ENCODE measurements at places on chromosomes 13 and 19. TPM values are rescaled to one million over a fixed set of nuclear protein-coding genes. Genes with fewer than 3 reads are reported as not detected.

The ZNF223 gene
- total RNA-seq = 0.55 TPM

- DNase-seq = peak; percentile 37
- H3K4me3 ChIP-seq = no peak overlapping the region
- H3K27ac ChIP-seq = peak overlapping the region; percentile 64
- H3K36me3 ChIP-seq = no peaks in the 10 kb centered on the region
- H3K4me1 ChIP-seq = peaks cover 31% of the 10 kb centered on the region
- peaks cover 7% of the 10 kb centered on the region for H3K27me3 ChIP-seq
Measured at GRCh38 chr13:45700971-45701900, 884 bp upstream of the CBY2 start.

- peak overlapping the region; percentile 6 for H3K27ac ChIP-seq
- no peak for DNase-seq
- no peak overlapping the region for H3K4me3 ChIP-seq
- H3K4me1 ChIP-seq = peaks cover 29% of the 10 kb centered on the region
- H3K36me3 ChIP-seq = peaks cover 36% of the 10 kb centered on the region
- H3K27me3 ChIP-seq = no peaks in the 10 kb centered on the region
Measured at GRCh38 chr19:39830847-39831246, 3.1 kb downstream of the DYRK1B start.

DNA sequence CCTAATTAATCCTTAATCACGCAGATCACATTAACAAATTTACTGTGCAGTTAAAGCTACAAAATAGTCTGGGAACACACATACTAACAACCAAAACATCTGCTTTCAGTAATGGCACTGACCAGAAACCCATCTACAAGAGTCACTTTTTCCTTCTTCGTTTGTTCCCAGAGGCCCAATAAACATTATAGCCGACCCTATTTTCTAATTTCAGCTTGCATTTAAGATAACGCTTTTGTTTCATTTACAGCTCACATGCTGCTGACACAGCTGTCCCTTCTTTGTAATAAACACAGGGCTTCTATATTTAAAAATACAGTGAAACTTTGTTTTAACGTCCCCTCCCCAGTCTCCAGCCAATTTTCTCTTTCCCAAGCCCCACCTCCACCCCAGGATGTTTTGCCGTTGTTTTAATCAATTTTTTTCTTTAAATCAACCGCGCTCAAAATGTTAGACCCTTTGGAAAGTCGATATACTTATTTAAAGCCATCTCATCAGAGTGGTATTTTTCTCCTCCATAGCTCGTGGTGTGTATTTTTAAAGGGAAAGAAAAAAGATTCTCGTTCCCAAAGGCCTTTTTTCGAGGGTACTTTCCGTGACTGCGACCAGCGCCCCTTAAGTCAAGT, 1.7 kb upstream of the WBP4 start:
- H3K27ac ChIP-seq = peak overlapping the region; percentile 99
- peaks cover 54% of the 10 kb centered on the region for H3K4me1 ChIP-seq
- H3K36me3 ChIP-seq = peaks cover 15% of the 10 kb centered on the region
- peak overlapping the region; percentile 97 for H3K4me3 ChIP-seq

All from activated CD4-positive, alpha-beta memory T cell treated with anti-CD3 and anti-CD28 coated beads for 36 hours (primary cell).